Stromal cell of bone marrow (primary cell): ENCODE measurements at places on chromosomes 12 and 14.

- DNase-seq, result no peak
Observed at GRCh38 chr12:122837306-122838265, 2.3 kb downstream of the HIP1R start.

GRCh38 chr14:96895658-96896271 is 98.6 kb downstream of the VRK1 start:
- no peak for DNase-seq

- no peak for DNase-seq
Observed at GRCh38 chr14:100109594-100109955, 44.4 kb downstream of the EVL start.

- DNase-seq, result no peak
Observed at GRCh38 chr12:72872996-72873395, 600.8 kb downstream of the TRHDE start.

GRCh38 chr14:95318399-95319311 is 1.1 kb downstream of the CLMN start:
- no peak for DNase-seq

DNA sequence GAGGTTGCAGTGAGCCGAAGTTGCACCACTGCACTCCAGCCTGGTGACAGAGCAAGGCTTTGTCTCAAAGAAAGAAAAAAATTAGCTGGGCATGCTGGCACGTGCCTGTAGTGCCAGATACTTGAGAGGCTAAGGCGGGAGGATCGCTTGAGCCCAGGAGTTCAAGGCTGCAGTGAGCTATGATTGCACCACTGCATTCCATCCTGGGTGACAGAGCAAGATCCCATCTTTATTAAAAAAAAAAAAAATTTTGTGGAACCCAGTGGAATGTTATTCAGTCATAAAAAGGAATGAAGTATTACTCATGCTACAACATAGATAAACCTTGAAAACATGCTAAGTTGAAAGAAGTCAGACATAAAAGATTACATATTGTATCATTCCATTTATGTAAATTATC is 8.3 kb upstream of the ERBB3 start:
- peak; percentile 5 for DNase-seq

GRCh38 chr12:43289426-43289801 is 262.6 kb downstream of the ADAMTS20 start:
- no peak for DNase-seq

GRCh38 chr12:56143870-56144269 is 8.5 kb upstream of the MYL6B start:
- DNase-seq, result no peak

- no peak for DNase-seq
Observed at GRCh38 chr14:52913271-52913670, 37.6 kb downstream of the FERMT2 start.

- peak; percentile 23 for DNase-seq
Observed at GRCh38 chr14:35687335-35687939, 121.7 kb downstream of the RALGAPA1 start.

- no peak for DNase-seq
Observed at GRCh38 chr12:120783197-120783596, 57.6 kb downstream of the ACADS start.

DNA sequence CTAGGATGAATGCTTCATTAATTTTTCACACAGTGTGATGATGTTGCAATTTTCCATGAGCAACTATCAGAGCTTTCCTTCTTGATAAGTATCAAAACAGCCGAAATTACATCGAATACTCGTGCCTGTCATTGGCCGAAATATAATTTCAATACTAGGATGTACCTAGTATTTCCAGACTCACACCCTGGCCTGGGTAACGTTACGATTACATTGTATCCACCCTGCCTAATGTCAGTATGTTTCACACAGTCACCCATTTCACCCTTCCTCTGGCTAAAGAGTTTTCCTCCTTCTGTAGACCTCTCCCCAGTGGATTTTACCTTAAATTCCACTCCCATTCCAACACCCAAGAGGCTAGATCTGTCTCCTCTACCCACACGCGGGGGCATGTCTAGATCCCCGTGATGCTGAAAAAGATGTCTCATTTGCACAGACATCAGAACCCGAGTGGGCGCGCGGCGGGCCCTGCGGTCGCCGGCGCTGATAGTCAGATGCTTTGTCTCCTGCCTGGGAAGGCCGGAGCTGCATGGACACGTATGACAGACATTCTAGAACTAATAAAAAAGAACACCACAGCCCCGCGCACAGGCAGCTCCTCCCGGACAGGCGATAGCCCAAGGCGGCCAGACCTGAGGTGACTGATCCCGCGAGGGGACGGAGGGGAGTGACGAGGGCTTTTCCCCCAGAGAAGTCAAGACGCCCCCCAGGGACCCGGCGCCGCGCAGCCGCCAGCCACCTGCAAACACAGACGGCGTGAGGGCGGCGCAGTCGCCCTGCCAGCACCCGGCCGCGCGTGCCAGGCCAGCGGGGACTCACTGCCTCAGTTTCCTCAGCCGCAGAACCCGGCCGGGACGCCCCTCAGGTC is 723 bp downstream of the KIF21A start:
- DNase-seq, result no peak

DNA sequence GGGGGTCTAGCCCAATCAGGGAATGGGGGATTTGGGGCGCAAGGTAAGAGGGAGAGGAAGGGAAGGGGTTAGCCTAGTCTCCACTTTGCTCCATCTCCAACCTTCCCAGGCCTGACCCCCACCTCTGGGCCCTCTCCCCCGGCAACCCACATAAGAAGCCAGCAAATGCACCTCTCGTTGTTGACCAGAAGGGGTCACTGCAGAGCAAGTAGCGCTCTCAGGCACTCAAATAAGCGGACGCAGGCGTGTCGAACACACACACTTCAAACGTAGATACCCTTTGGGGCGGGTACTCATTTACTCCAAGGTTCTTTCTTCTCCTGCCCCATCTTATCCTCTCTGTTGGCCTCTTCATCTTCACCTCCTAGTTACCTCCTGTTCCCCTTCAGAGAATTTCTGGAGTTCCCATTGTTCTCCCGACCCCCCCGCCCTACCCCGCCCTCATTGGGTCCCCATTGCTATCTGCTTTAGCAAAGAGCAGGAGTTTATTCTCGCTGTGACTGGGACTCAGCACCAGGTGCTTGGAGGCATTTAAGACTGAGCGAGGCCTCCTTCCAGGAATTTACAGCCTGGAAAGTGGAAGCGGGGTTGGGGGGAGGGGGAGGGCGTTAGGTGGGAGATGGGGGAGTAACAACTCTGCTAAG is 1.5 kb upstream of the SRRM4 start:
- peak; percentile 4 for DNase-seq

DNA sequence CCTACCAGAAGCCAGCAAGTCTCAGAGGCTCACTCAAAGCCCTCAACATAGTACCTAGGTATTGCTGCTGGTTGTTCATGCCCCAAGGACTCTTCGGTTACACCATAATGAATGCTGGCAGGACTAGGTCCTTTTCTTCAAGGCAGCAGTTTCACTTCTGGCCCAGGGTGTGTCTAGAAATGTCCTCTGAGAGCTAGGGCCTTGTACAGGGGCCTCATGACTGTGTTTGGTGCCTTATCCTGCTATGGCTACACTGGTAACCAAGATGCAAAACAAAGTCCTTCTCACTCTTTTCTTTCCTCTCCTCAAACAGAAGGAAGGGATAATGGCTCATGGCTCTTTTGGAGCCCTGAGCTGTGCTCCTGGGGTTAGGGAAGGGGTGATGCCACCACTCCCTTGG is 15.2 kb upstream of the PTPRO start:
- no peak for DNase-seq

GRCh38 chr12:76967181-76967885 is 88.5 kb upstream of the CSRP2 start:
- no peak for DNase-seq

GRCh38 chr12:12736759-12737676 is 19.9 kb downstream of the CDKN1B start:
- no peak for DNase-seq

- peak; percentile 35 for DNase-seq
Observed at GRCh38 chr12:119804011-119804641, 73.0 kb downstream of the CIT start.

GRCh38 chr12:41835556-41835955 is 309.1 kb downstream of the GXYLT1 start:
- DNase-seq, result no peak
